ENCODE measurements at places on chromosomes 7 and 10.

DNA sequence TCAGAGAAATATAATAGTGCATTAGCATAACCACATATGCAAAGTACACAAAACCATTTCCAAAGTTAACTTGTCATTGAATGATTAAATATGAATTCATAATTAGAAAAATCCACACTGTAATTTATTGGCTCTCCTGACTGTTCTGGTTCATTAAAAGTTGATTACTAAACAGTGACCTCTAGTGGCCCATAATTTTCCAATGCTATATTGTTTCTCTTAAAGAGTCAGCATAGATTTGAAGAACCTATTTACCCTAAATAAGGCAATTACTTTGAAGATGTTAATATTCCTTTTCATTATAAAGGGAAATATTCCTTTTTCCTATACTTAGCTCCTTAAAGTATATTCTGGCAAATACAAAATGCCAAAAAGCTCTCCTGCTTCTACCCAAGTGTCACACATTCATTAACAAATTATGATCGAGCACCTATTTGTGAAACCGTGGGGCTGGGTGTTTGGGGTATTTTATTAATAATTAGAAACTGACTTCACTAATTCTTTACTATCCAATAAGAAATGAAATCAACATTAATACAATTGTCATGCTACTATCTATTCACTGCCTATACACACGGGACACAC lies 86.2 kb downstream of the HIBADH start:
- DNase-seq: peak; percentile 45

GRCh38 chr10:69500864-69501468 lies 49.7 kb downstream of the TSPAN15 start:
- DNase-seq: no peak

- DNase-seq: no peak
Measured at GRCh38 chr10:102147561-102147960, 4.6 kb upstream of the NOLC1 start.

GRCh38 chr7:7135074-7135473 lies 47.3 kb upstream of the C1GALT1 start:
- DNase-seq: no peak

DNA sequence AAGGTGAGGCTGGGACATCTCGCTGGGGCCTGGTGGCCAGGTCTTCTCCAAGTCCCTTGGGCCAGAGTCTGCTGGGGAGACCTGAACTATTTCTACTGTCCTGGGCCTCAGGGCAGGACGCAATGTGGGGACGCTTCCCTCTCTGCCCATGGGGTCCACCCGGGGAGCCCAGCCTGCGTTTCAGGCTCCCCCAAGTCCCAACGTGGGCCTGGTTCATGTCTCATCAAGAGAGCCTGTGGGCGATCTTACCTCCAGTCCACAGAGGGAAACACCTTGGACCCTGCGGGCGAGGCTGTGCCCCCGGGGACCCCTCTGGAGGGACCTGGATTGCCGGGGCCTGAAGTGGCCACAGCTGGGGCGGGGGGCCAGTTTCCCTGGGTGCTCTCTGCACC lies 91.7 kb downstream of the DNAJB6 start:
- DNase-seq: no peak

Data from SK-N-DZ (cell line).